T follicular helper cell (primary cell): ENCODE measurements at places on chromosomes 4 and X.

GRCh38 chrX:87728459-87728858 is 210.9 kb downstream of the KLHL4 start:
- no peak for DNase-seq

- DNase-seq, result no peak
Measured at GRCh38 chrX:150574559-150575418, 6.4 kb downstream of the MTM1 start.

- DNase-seq, result no peak
Measured at GRCh38 chr4:1609901-1610790, 74.0 kb downstream of the FAM53A start.

GRCh38 chr4:53281438-53281837 is 84.4 kb downstream of the SCFD2 start:
- DNase-seq, result no peak

DNA sequence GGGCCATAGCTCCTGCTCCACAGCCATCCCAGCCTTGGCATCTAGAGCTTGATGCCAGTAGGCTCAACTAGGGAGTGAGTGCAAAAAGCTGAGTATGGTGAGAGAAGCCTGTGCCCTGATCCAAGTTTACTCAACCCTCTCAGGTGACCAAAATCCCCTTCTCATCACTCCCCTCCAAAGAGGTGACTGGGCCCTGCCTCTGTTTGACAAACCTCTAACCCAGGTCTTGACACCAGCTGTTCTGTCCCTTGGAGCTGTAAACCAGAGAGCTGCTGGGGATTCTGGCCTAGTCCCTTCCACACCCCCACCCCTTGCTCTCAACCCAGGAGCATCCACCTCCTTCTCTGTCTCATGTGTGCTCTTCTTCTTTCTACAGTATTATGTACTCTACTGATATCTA is 73.5 kb downstream of the MSN start:
- no peak for DNase-seq

- no peak for DNase-seq
Measured at GRCh38 chr4:2829933-2830451, 13.7 kb upstream of the ADD1 start.

- DNase-seq, result no peak
Measured at GRCh38 chr4:182188622-182189021, 54.6 kb upstream of the TENM3 start.

GRCh38 chr4:161419822-161420221 is 744.0 kb downstream of the FSTL5 start:
- DNase-seq, result no peak
